ENCODE measurements at places on chromosomes 13 and 19. TPM values are rescaled to one million over a fixed set of nuclear protein-coding genes. Genes with fewer than 3 reads are reported as not detected.
A peak's percentile ranks its signal among the peaks of the same experiment; 100 is the strongest.

Gene SMAD9
- 0.10 TPM for total RNA-seq

Gene C19orf73
- total RNA-seq: 1.0 TPM

Gene TJP3
- 0.24 TPM for total RNA-seq

Gene KLK1
- 1.1 TPM for total RNA-seq

Gene PLPP2
- not detected for total RNA-seq

Gene GPR183
- total RNA-seq: 4.3 TPM

Gene GCDH
- 41.2 TPM for total RNA-seq

GRCh38 chr13:97914540-97914939, 38.9 kb upstream of the IPO5 start:
- no peak overlapping the region for H3K4me3 ChIP-seq
- no peaks in the 10 kb centered on the region for H3K36me3 ChIP-seq
- H3K27me3 ChIP-seq: peaks cover 38% of the 10 kb centered on the region

DNA sequence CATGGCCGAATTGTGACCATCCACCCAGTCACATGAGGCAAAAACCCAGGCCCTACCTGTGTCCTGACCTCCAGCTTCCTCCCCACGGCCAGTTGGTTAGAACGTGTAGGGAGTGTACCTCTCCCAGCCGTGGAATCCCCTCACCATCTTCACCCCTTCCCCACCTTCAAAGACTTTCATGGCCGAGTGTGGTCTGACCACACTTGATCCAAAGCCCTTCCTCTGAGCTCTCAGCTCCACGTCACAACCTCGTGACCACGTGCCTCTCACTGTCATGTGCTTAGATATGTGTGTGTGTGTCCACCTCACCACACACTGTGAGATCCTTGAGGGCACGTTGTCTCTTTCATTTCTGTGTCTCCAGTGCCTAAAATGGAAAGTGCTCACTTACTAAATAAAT, 48.6 kb upstream of the UBE2L5 start:
- H3K4me1 ChIP-seq: peaks cover 81% of the 10 kb centered on the region
- H3K4me3 ChIP-seq: peak overlapping the region; percentile 15
